ENCODE measurements at places on chromosomes 4 and X. TPM values are rescaled to one million over a fixed set of nuclear protein-coding genes. Genes with fewer than 3 reads are reported as not detected.

PTPN13 gene
- 5.1 TPM for total RNA-seq

UGT2A1 gene
- total RNA-seq = not detected

NOX1 gene
- total RNA-seq = 0.03 TPM

HNRNPH2 gene
- 74.9 TPM for total RNA-seq

MAGEC1 gene
- 0.04 TPM for total RNA-seq

TRAM1L1 gene
- 0.65 TPM for total RNA-seq

IDS gene
- total RNA-seq = 116 TPM

FOXR2 gene
- not detected for total RNA-seq

LPAR4 gene
- not detected for total RNA-seq

ASB9 gene
- 27.1 TPM for total RNA-seq

SPINK2 gene
- not detected for total RNA-seq

ARAF gene
- 56.1 TPM for total RNA-seq

SHROOM4 gene
- total RNA-seq = not detected

GRPR gene
- total RNA-seq = 0.08 TPM

CCKAR gene
- not detected for total RNA-seq

QRFPR gene
- total RNA-seq = not detected

HS3ST1 gene
- total RNA-seq = 0.12 TPM

ZNF185 gene
- 6.5 TPM for total RNA-seq

NXF2 gene
- total RNA-seq = not detected

TLR2 gene
- total RNA-seq = 0.13 TPM

TMEM255A gene
- total RNA-seq = 0.10 TPM

HMX1 gene
- total RNA-seq = 0.13 TPM

Measured in A549 treated with CpdA at 1 μM for 4 hours (cell line).